Mesenteric fat pad (tissue), 1 donor: ENCODE measurements at places on chromosomes 5 and 9. TPM values are rescaled to one million over a fixed set of nuclear protein-coding genes. Genes with fewer than 3 reads are reported as not detected.

Gene ETF1
- 165 TPM for total RNA-seq

Gene LAMC3
- 4.8 TPM for total RNA-seq

Gene UBQLN1
- 108 TPM for total RNA-seq

Gene ZNF189
- 21.6 TPM for total RNA-seq

Gene PLEKHG4B
- not detected for total RNA-seq

Gene PRDM9
- not detected for total RNA-seq

Gene PROB1
- total RNA-seq, result 2.1 TPM

Gene PCDHGA5
- total RNA-seq, result 2.7 TPM

Gene FGF10
- 24.0 TPM for total RNA-seq

Gene IL9
- not detected for total RNA-seq

Gene CTXN3
- total RNA-seq, result not detected

Gene SLC22A5
- 20.6 TPM for total RNA-seq

Gene CER1
- total RNA-seq, result not detected

Gene CCIN
- 0.87 TPM for total RNA-seq

Gene ZDHHC11B
- 6.9 TPM for total RNA-seq

Gene MRPL22
- 38.8 TPM for total RNA-seq

Gene TMEFF1
- 0.42 TPM for total RNA-seq

Gene IL13
- not detected for total RNA-seq

Gene TTC39B
- 7.2 TPM for total RNA-seq

Gene NR5A1
- not detected for total RNA-seq

Gene IFNA13
- total RNA-seq, result not detected

Gene TAS2R1
- not detected for total RNA-seq

Gene SCAI
- total RNA-seq, result 6.4 TPM

Gene NEURL1B
- total RNA-seq, result 35.8 TPM

Gene PCDHGA2
- total RNA-seq, result 3.7 TPM

Gene QRFP
- total RNA-seq, result not detected

Gene WNT8A
- total RNA-seq, result not detected

Gene MOB3B
- 3.8 TPM for total RNA-seq

Gene SPATA31A7
- not detected for total RNA-seq

Gene OCLN
- 1.3 TPM for total RNA-seq

Gene CDC25C
- total RNA-seq, result not detected

Gene NIM1K
- 0.58 TPM for total RNA-seq

Gene IFNA7
- not detected for total RNA-seq

Gene SARDH
- 0.87 TPM for total RNA-seq

Gene CARTPT
- not detected for total RNA-seq

Gene IFNA21
- not detected for total RNA-seq

Gene DPM2
- 20.9 TPM for total RNA-seq

Gene SPINK13
- not detected for total RNA-seq

Gene C9orf50
- not detected for total RNA-seq
